ENCODE measurements at places on chromosomes 2 and 18.

DNA sequence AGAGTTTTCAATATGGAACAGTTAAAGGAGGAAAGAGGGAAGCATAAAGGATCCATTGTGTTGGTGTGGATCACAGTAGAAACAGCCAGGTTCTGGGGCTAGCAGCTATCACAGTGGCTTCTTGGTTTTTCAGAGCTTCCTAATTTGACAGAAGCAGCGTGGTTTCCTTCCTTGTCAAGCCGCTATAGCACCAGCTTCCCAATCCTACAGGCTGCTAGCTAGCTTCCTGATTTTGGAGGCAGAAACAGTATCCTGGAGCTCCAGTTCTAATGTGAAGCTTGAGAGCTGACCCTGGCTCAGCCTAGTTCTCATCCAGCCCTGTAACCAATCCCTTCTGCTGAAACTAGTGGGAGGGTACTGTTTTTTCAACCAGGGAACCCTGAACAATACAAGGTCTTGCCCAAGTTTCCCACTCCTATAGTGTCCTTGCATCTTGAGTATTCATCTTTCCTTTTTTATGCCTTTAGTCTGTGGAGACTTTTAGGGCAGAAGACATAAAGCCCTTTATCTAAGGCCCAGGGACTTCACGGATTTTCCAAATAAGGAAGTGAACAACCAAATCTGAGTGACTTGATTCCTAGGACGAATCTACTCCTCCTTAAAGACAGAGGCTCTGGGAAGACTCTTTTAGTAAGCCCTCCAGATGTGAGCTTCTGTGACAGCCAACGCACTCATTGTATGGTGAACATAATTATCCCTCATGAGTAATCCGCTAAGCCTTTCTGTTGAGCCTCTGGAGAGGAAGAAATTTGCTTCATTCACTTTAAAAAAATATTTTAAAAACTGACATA, 33.8 kb downstream of the CCDC93 start:
- DNase-seq: no peak

- DNase-seq: no peak
Measured at GRCh38 chr2:237490009-237490711, 3.1 kb downstream of the MLPH start.

GRCh38 chr2:26847655-26848335, at the start of gene DPYSL5:
Gene DPYSL5, plus strand, starts transcription at chr2:26848132. Its CDS starts 50,368 bp downstream, at chr2:26898500.
- DNase-seq: no peak

GRCh38 chr18:3132700-3133099, 87.1 kb downstream of the MYOM1 start:
- no peak for DNase-seq

- DNase-seq: no peak
Measured at GRCh38 chr2:129766374-129766993, 213.0 kb upstream of the RAB6C start.

- no peak for DNase-seq
Measured at GRCh38 chr18:79518683-79519128, 123.0 kb downstream of the NFATC1 start.

DNA sequence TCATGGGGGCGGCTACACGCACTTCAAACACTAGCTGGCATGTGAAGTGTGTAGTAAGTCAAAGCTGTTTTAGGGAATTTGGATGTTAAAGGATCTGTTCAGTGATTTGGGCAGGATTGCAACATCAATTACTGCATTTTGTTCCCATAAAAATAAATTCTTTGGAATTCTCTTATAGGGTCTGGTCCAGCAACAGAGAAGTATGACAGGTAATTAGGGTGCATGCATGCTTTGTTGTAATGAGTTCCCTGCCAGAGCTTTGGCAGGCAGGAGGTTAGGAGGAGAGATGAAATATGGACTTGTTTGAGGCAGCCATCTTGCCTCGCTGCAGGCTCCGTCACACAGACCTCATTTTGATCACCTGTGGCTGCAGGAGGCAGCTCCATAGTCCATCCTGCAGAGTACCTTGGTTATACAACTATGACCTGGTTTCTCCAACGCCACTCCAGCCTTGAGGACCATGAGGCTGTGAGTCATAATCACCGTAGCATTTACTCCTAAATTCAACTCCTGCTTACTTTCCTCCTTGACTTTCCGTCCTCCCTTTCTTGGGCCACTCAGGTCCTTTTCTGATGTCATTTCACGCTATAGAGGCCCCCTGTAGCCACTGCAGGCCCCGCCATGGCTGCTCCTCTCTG, 26.5 kb upstream of the EML4 start:
- no peak for DNase-seq

DNA sequence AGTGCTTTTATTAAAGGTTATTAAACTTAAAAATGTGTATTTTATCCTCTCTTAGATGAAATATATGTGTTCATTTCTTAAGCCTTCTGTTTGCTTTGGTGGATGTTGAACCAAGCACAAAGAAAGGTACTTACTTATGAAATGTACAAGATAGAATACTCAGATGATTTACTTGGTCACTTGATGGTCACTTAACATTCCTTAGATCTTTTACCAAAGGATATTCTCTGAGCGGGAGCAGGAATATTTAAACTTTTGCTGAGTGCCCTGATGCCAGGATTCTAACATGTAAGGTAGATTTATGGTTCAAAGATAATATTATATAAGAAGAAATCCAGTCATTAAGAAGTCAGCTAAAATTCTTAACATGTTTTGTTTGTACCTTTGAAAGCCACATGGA, 193.5 kb upstream of the ZEB2 start:
- DNase-seq: no peak

DNA sequence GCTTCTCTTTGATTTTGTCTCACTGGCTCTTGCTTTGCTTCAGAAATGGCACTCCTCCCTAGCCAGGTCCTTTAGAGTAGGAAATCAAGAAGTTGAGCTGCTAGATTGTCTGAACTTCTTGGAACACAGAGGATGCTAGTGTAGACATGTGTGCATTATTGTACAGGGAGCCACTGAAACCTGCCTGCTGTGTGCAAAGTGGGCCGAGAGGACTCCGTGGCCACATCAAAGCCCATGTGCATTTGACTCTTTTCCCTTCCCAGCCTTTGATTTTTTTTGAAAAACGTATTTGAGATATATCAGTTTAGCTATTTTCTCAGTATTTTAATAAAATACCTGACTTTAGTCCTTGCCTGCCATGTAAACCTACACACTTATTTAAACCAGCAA, 83.1 kb downstream of the TMEM247 start:
- no peak for DNase-seq

DNA sequence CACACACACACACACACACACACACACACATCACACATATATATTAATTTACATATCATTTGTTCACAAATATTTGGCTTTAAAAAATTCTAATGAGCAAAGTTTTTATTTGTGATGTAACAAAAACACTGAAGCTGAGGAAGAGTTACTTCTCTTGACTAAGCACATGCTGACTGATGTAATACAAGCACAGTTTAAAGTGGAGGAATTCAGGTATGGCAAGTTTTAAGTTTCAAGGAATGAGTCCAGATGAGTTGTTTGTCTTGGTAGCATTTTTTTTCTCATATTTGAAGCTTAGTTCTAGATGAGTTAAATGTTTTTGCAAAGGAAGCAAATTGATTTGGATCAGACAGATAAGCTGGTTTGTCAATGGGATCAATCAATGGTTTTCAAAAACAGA, 20.2 kb upstream of the CALCRL start:
- DNase-seq: no peak

DNA sequence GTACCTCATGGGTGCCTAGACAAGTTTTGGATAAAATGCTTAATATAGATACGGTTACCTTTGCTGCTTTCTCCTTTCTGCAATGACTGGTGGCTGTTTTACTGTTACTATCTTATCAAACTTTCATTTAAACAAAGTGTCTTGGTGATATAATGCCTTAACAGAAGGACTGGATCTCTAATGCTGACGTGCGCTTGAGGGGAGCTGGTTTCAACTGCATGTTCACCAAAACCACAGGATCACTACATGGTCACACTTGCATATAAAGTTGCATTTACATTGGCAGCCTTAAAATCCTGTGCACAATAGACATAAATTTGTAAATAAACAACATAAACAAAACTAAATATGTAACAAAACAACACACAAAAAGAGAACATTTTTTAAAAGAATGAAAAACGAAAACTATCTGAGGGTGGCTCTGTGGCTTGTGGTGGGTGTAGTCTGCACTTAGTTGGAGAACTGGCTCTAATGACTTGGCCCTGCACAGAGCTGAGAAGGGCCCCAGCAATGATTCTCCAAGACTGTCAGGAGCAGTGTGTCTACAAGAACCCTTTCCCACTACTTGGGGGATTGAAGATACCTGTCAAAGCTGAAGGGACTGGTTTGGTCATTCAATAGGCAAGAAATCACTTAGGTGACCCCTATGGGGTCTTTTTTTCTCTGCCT, 135.5 kb downstream of the UXS1 start:
- DNase-seq: no peak

GRCh38 chr18:21678859-21679258, 25.7 kb downstream of the ABHD3 start:
- no peak for DNase-seq

DNA sequence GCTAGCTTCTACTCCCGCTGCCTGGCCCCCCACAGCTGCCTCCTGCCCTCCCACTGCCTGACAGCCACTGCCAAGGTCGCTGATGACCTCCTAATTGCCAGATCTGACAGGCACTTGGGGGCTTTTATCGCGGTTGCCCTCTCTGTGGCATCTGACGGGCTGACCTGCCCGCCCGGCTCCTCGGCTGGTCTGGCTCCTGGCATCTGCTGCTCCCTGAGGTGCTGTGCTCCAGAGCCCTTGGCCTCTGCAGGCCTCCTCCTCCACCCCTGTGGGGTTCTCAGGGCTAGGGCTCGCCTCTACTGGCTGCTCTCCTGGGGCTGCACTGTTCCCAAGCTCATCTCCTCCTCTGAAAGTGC, 43.1 kb downstream of the INHBB start:
- no peak for DNase-seq

DNA sequence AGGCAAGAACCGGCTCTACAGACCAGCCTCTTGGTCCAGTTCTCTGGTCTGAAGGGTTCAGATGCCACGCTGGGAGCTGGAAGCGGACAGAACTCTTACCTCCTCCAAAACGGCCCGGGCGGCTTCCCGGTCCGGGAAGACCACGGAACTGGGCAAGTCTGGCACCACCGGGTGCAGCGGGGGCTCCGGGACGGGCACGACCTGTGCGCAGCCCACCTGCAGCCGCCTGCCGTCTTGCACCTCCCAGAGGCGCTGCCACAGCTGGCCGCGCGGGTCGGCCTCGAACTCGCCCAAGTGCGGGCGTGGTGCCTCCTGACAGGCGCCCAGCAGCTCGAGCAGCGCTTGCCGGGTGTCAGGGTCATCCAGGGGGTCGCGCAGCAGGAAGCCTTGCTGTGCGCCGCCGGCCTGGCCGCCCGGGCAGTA, 773 bp downstream of the CMPK2 start:
- DNase-seq: no peak

DNA sequence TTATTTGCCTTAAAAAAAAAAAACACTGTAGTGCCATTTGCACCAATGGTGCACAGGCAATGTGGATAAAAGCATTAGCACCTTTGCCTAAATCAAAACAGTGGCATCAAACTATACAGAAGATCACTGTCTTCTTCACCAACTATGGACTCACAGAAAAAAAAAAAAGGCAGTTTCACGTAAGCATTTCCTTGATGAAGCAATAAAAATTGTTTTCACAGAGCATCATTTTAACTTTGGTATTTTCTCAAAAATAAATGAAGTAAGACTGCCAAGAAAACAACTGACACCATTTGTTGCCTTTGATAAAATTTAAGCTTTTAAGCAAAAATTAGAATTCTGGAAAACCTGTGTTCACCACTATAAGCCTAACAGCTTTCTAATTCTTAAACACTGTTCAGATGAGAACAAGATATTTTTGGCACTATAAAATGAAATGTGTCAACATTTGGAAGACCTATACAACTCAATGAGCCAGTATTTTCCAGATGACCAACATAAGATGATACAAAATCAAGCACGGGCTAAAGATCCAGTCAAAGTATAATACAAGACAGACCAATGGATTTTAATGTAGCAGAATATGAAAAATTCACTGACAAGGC, 21.1 kb downstream of the METTL8 start:
- no peak for DNase-seq

- DNase-seq: no peak
Measured at GRCh38 chr18:68034296-68034695, 517.8 kb upstream of the DSEL start.

DNA sequence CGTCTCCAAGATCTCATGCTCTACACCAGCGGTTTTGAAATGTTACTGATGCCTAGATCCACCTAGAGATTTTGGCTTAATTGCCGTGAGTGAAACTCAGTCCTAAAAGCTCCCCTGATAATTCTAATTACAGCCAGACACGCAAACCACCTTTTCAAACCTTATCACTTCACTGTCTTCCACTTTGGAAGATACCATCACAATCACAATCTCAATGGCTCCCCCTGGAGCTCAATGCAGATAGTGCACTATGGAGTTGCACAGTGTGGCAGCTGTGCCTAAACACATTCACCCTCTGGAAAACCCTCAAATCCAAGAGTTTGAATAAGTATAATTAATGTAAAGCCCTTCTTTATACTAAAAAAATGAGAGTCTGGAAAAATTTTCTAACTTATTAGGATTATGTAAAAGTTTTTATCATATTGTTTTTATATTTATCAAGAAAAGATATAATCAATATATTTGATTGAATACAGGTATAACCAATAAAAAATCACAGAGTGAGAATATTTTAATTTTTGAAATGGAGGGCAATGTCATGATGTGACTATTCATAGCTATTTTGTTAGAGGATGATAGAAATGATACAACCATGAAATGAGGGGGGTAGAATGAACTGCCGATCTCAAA, 102.9 kb upstream of the SLC8A1 start:
- DNase-seq: peak; percentile 8

GRCh38 chr2:118183381-118183780, 95.1 kb downstream of the INSIG2 start:
- DNase-seq: no peak

- DNase-seq: no peak
Measured at GRCh38 chr2:17604050-17604449, 63.6 kb downstream of the VSNL1 start.

DNA sequence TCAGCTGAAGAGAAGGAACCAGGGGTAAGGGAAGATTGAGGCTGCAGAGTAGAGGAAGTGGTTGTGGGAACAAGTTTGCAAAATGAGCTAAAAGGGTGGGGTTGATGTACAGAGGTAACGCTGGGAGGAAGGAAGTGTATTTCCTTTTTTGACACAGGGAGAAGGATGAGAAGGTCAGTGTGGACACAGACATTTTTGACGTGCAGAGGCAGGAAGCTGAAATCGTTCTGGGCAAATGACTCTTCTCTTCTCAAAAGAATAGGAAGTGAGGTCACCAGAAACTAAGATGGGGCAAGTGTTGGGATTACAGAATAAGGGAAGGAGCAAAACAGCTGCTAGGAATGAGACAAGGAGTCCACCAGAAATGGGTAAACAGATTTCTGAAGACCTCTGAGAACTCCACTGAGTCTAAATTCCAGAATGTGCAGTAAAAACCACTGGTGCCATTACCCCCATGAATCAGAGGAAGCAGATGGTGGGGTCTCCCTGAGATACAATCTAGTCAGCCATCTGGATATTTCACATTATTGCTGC, 20.0 kb upstream of the RNF149 start:
- no peak for DNase-seq

- no peak for DNase-seq
Measured at GRCh38 chr2:237405006-237405559, 8.9 kb downstream of the COL6A3 start.

GRCh38 chr2:197947219-197947757, 142.9 kb downstream of the PLCL1 start:
- DNase-seq: no peak

GRCh38 chr2:181393472-181393871, 63.7 kb upstream of the ITGA4 start:
- DNase-seq: no peak

Measured in activated T-cell treated with anti-CD3 and anti-CD28 coated beads for 24 hours (primary cell).